ENCODE measurements at places on chromosomes 2 and 18.
A peak's percentile ranks its signal among the peaks of the same experiment; 100 is the strongest.

GRCh38 chr2:190443055-190443454, 34.9 kb downstream of the MFSD6 start:
- no peak for DNase-seq

DNA sequence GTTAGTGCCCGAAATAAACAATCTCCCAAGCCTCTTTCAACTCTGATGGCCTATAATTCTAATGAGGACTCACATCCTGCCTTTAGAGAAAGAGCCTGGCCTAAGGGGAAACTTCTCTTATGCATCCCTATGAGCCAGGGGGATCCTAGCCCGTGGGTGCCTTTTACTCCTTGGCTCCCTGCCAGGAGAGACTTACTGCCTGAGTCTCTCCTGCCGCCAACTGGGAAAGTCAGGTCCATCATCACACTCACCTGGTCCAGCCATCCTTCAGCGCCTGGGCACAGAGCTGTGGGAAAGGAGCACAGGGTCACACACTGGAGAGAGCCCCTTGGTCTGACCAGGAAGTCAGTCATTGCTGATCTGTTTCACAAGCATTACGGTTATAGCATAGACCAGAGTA, 24.1 kb downstream of the ENOSF1 start:
- no peak for DNase-seq

- no peak for DNase-seq
These were observed 116.3 kb upstream of the SCN7A start for GRCh38 chr2:166610180-166610912.

- DNase-seq, result no peak
These were observed 57.3 kb upstream of the KLF7 start for GRCh38 chr2:207223051-207223450.

DNA sequence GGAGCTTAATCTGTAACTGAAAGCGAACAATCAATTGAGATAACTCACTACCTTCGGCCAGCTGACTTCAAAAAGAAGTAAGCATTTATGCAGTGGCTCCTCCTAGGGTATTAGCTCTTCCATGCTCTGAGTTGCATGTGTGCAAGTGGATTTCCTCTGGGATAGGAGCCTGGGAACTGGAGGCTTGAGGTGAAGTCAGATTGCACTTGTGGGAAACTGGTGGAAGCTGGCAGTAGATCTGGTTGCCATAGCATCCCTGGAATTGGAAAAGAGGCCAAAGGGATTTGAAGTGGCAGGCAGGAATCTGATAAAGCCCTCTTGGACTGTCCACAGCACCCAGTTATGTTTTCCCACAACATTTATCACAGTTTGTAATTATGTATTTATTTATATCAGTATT, 50.6 kb upstream of the FMNL2 start:
- DNase-seq, result no peak

DNA sequence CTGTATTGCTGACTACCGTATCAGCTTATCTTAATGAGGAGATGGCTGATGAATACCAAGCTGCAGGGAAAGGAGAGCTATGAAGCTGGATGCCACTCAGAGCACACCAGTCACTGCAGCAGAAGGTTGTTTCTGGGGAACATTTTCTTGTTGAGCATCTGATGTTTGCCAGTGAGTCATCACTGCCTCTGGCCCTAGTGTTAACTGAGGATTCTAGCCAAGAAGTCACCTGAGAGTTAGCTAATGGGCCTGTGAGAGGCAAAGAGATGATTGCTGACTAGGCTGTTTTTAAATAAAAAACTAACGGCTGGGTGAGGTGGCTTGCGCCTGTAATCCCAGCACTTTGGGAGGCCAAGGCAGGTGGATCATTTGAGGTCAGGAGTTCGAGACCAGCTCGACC, 37.9 kb downstream of the CCDC150 start:
- no peak for DNase-seq

- no peak for DNase-seq
These were observed 171.2 kb downstream of the NBAS start for GRCh38 chr2:15389895-15390294.

GRCh38 chr2:212361174-212361756, 177.3 kb downstream of the ERBB4 start:
- DNase-seq, result no peak

DNA sequence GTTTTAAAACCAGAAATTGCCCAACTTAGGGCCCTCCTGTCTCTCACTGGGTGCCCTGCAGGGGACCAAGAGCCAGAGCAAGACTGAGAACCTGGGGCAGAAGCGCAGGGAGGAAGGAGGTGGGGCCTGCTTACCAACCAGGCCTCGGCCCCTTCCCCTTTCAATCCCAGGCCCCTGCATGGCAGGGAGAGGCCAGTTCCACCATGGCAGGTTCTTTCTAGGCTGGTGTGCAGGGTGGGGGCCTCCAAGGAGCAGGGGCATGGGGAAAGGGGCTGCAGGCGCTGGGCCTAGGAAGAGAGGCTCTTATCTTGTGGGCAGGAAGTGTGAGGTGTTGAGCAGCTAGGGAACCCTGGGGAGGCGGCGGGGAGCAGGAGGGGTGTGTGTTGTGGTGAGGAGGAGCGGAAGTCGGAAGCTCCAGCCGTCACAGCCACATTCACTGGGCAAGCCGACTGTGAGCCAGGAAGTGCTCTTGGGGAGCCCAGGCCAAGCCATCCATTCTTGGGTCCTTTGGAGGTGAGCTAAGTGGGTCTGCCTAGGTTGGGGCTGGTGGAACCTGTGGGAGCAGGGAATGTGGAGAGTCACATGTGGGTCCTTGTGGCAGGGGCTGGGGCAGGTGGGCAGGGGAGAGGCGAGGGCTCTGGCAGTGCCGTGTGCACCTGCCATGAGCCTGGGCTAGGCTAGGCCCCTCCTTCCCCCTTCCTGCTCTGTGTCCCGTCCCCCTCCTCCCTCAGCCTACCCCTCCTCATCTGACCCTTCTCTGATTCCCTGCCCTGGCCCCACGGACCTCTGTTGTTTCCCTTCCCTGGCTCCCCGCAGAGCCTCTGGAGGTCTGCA, at the start of gene PSD4:
TSS of gene PSD4 (plus strand) at position 430 of the 834 bp plus-strand sequence. CDS start 8,486 bp downstream, outside the sequence.
- peak; percentile 96 for DNase-seq

DNA sequence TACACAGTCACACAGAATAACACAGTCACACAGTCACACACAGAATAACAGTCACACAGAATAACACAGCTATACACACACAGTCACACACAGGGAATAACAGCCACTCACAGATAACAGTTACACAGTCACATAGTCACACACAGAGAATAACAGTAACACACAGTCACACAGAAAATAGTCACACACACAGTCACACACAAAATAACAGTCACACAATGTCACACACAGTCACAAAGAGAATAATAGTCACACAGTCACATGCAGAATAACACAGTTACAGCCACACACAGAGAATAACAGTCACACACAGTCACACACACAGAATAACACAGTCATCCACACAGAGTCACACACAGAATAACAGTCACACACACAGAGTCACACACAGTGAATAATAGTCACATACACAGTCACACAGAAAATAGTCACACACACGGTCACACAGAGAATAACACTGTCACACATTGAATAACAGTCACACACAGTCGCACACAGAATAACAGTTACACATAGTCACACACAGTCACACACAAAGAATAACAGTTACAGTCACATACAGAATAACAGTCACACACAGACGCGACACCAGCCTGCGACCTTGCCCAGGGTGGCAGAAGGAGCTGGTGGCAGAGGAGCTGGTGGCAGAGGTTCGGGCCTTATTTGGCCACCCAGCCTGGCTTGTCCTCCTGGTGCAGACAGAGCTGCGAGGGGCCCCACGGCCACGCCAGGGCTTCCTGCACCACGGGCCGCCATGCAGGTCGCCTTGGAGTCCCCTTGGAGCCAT, 51.3 kb downstream of the RAMP1 start:
- DNase-seq, result no peak

- peak; percentile 34 for DNase-seq
These were observed 25.4 kb downstream of the PDCL3 start for GRCh38 chr2:100588071-100588786.

GRCh38 chr2:19687017-19687659, 214.6 kb downstream of the TTC32 start:
- DNase-seq, result no peak

GRCh38 chr2:118294063-118294462, 205.8 kb downstream of the INSIG2 start:
- DNase-seq, result no peak

DNA sequence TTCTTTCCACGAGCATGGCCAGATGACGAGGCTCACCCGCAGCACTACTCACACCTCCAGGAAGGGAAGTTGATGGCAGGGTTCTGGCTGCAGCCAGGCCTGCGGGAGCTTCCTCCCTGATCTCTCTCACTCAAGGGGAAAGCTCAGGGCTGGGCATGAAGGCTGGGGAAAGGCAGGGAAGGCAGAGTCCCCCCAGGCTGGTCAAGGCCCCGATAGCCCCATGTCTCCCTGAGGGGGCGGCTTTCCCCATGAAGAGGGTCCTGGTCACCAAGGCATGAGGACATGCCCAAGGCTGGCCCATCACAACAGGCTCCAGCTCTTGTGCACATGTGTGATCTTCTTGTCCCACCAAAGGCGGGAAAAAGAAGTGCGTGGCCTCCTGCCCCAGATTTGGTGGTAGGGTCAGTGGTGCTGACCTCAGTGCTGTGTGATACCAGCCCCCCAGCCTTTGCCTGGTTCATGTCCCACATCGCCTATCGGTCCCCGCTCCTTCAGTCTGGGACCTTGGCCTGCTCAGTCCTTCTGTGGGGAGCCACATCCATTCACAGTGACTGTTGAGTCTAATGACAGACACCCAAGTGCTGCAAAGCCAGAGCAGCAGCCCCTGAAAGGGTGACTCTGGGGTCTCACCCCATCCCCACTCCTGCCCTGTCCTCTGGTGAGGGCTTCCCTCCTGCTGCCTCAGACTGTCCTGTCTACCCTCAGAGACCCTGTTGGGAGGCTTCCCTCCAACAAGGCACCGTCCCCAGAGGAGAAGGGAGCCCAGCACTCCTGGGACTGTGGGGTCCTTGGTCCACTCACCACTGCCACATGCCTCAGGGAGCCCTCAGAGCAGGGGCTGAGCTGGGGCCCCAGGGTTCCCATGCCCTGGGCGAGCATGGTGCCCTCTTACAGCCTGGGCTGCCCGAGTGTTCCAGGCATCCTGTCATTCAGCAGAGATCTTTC, 49.8 kb upstream of the ALPP start:
- no peak for DNase-seq
